ENCODE measurements at places on chromosomes 16 and 17. TPM values are rescaled to one million over a fixed set of nuclear protein-coding genes. Genes with fewer than 3 reads are reported as not detected.

GRCh38 chr17:28599311-28600184 lies 723 bp upstream of the SPAG5 start:
- peak; percentile 91 for DNase-seq

GRCh38 chr17:16197276-16197675 lies 18.1 kb downstream of the NCOR1 start:
- no peak for DNase-seq

Gene CCDC137
- 9.9 TPM for total RNA-seq

DNA sequence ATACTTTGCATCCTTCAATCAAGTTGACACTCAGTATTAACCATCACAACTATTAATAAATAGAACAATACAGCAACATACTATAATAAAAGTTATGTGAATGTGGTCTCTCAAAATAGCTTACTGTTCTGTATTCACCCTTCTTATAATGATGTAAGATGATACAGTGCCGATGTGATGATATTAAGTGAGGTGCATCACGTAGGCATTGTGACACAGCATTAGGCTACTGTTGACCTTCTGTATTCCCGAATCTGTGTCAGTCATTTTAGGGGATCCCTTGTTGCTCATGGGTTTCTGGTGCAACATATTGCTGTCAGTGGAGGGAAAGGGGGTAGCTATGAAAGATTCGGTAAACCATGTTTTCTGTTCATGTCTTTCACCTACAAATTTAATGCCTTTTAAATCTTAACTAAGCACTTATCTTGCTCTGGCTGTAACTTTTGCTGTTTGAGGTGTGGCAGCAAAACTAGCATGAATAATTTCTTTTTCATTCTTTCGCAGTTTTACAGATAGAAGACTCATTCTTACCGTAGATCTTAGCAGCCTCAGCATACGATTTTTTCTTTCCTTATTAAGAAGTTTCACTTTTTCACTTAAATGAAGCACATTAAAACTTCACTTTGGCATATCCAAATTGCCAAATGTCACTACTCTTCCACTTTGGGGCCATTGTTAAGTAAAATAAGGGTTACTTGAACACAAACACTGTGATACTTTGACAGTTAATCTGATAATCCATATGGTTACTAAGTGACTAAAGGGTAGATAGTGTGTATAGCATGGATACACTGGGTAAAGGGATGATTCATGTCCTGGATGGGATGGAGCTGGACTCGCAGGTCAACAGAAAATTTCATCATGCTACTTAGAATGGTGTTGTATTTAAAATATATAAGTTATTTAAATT lies 29.6 kb downstream of the NFAT5 start:
- DNase-seq: no peak

DNA sequence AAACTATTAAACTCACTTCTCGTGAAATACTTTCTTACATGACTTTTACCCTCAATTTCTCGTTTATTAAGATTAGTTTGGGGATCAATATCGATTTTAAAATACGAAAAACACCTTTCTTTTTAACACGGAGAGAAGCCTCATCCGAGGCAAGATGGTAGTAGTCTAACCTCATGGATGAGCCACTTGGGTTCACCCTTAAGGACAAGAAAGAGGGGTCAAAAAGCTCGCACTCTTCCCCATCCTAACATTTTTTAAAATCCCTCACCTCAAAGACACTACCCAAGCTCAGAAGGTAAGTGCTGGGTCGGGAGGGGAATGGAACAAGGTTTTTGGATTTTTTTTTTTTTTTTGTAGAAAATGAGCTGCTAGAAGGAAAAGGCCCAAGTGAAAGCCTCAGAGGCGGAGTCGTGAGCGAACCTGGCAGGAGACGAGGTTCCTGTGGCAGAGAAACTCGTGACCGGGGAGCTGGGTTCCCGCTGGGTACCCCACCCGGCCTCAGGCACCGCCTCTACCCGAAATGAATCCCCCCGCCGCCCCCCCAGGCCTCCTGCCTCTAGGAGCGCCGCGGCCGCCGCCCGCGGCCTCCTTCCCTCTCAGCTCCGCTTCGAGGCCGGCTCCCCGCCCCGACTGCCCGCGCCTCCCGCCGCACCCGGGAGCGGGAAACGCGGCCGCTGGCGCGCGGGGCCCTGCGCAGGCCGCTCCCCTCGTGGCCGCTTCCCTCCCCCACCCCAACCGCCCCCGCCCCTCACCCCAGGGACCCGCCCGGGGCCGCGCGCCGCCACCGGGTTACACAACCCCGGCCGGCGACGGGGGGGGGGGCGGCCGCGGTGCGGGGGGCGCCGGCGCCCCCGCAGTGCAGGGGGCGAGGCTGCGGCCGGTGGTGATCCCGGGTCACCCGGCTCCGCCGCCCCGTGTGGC lies 1.6 kb downstream of the NUFIP2 start:
- DNase-seq: peak; percentile 90

GRCh38 chr17:81418710-81419318 lies 23.6 kb downstream of the BAHCC1 start:
- DNase-seq: no peak

DNA sequence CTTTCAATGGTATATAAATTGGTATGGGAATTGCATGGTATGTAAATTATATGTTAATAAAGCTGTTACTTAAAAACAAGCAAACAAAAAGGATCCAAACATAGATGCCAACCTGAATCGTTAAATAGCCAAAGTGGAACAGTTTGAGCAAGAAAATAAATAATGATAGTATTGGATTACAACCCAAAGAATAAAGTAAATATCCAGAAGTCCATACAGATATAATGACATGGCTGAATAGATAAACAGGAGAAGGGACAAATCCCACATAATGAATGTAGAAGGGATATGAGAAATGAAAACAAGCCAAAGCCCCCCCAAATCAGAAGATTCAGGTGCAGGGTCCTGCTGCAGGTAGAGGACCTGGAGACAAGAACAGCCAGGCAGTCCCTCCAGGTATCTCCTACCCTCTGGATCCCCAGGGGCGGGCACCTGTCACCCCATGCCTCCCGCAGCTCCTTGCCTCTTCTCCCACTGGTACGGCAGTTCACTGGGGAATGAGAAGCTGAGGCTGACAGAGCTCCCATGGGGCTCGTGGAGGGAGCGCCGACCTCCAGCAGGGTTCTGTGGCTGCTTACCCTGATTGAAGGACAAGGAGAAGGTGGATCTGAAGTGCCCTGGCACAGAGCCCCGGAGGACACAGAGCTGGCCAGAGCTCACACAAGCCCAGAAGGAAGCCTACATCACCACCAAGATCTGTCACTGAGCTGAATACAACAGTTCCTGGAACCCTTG lies 9.9 kb upstream of the LCAT start:
- DNase-seq: no peak

GRCh38 chr17:56982312-56982711 lies 4.4 kb downstream of the SCPEP1 start:
- no peak for DNase-seq

Gene ICAM2
- 26.7 TPM for total RNA-seq

GRCh38 chr17:39351508-39351907 lies 49.9 kb downstream of the FBXL20 start:
- DNase-seq: no peak

DNA sequence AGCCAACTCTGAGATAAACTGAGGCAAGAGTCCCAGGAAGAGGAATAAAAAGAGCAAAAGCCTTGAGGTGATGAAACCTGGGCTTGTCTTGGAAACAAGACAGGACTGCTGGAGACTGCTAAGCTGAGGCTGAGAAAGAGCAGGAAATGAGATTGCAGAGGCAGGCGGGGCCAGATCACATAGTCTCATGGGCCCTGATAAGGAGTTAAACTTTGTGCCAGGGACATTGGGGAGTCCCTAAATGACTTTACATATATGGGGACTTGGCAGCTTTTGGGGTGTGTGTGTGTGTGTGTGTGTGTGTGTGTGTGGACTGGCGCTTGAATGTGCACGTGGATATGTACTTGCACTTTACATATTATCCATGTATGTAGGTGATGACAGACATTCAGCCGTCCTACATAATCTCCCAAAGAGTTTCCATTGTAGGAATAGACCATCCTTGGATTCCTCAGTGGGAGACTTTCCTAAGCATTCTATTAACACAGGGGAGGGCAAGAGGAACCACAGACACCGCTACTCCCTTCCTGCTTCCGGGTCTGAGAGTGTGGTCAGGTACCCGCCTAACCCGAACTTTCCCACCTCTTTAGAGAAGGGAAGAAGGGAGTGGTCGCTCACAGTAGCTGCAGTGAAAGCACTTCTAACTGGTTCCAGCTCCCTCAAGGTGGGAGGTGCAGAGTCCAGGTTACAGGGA lies 123.1 kb downstream of the LYRM1 start:
- no peak for DNase-seq

GRCh38 chr16:84699147-84699711 lies 571 bp upstream of the USP10 start:
- DNase-seq: no peak

DNA sequence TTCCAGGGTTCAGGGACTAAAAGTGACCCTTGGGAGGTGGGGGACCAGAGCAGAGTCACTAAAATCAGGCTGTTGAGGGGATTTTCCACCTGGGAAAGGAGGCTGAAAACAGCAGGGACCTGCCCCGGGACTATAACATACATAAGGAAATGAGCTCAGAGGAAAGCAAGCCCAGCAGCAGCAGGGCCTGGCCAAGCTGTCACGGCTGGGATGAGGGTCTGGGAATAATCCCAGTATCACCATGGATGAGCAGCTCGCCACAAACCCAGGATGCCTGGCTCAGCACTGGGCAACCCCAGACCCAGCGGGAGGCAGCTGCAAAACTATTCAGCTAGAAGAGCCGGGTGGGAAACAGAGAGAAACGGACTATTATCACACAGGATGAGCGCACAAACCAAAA lies 72.4 kb downstream of the RPH3AL start:
- peak; percentile 58 for DNase-seq

GRCh38 chr17:42061646-42062487 lies 11.5 kb upstream of the C17orf113 start:
- DNase-seq: no peak

GRCh38 chr17:69997332-69997731 lies 77.7 kb upstream of the KCNJ16 start:
- DNase-seq: no peak

Gene MT1A
- 104 TPM for total RNA-seq

Gene DRG2
- total RNA-seq: 26.1 TPM

DNA sequence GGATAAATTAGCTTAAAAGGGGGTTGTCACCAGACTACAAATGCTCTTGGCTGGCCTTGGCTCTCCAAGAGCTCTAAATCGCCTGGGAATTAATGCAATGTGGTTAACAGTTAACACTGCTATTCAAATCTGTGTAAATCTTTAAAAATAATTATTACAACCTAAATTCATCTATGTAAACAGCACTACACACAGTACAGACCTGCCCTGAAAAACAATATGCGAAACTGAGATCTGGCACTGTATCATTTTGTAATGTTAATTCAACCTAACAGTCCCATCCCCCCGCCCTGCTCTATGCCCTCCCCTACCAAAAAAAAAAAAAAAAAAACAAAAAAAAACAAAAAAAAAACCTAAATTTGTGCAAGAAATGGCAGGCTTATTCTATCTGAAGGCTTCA lies 40.9 kb downstream of the DCUN1D3 start:
- DNase-seq: no peak

Gene MIS12
- total RNA-seq: 15.0 TPM

DNA sequence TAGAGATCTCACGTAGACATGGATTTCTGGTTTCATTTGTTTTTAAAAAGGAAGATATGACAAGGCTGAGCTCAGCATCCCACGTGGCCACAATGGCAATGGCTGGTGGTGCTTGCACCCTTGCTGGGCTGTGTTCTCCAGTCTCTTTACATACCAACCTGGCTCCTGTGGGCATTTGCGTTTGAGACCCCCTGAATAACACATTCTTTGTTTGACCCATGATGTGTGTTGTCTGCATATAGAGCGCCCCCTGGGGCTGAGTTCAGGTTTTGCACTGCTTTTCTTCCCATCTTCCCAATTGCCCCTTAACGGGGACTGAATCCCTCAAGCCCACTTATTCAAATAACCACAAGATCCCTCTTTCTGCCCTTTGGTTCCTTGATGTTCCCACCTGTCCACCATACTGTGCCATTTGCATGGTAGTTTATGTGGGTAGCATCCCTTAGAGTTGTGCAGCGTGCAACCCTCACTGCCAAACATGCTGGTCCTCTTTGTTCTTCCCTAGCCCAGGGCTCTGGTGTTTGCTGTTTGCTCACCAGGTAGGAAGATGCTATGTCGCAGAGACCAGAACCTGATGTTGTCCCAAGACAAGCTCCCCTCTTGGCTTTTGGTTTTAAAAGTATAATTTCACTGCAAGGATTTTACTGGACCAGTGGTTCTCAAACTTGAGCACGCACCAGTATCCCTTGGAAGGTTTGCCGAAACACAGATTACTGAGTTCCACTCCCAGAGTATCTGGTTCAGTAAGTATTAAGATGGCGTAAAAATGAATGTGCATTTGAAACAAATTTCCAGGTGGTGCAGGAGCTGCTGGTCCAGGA lies 38.5 kb upstream of the NKD1 start:
- no peak for DNase-seq

GRCh38 chr17:76492123-76492988 lies 8.9 kb downstream of the RHBDF2 start:
- no peak for DNase-seq

Gene TNFRSF17
- total RNA-seq: not detected

DNA sequence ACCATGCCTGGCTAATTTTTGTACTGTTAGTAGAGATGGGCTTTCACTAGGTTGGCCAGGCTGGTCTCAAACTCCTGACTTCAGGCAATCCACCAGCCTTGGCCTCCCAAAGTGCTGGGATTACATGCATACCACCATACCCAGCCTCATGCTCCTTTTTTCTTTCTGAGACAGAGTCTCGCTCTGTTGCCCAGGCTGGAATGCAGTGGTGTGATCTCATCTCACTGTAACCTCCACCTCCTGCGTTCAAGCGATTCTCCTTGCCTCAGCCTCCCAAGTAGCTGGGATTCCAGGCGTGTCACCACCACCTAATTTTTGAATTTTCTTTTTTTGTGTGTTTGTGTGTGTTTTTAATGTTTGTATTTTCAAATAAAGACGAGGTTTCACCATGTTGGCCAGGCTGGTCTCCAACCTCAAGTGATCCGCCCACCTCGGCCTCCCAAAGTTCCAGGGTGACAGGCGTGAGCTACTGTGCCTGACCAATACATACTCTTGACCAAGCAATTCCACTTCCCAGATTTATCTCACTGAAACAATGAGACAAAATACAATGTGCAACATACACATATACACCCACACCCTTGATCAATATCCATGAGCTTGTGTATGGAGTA lies 5.0 kb downstream of the GRB2 start:
- no peak for DNase-seq

DNA sequence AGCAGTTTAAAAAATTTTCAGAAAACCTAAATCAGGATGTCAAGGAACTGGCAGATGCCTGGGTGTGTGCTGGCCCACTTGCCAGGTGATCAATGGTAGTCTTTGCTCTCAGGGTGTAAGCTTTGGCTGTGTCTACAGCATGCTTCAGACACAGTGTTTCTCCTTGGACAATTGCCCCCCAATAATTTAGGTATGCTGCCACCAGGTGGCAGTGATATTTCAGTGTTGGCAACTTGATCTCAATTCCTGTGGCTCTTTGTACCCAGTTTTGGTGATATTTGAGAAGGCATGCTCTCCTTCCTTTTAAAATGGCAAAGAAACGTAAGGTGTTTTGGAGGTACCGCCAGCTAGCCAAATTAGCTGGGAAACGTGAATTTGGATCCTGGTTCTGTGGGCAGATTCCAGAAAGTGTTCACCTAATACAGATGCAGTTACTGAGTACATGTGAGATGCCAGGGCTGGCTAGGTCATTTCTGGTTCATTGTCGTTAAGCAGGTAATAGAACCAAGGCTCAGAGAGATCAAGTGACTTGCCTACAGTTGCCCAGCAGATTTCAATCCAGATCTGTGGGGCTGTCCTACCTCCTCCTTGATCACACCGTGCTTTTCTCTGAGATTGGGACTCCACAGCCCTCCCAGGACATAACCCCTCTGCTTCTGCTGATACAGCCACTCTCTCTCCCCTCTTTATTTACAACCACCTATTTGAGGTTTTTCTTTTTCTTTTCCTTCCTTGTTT lies 155.6 kb upstream of the PLCG2 start:
- DNase-seq: no peak

Gene ATAD5
- 1.4 TPM for total RNA-seq
